Stimulated activated CD8-positive, alpha-beta memory T cell treated with anti-CD3 and anti-CD28 coated beads, Interleukin-7, amount 100 ng/mL, for 1 hour (primary cell): ENCODE measurements at places on chromosomes 5 and 9.
A peak's percentile ranks its signal among the peaks of the same experiment; 100 is the strongest.

DNA sequence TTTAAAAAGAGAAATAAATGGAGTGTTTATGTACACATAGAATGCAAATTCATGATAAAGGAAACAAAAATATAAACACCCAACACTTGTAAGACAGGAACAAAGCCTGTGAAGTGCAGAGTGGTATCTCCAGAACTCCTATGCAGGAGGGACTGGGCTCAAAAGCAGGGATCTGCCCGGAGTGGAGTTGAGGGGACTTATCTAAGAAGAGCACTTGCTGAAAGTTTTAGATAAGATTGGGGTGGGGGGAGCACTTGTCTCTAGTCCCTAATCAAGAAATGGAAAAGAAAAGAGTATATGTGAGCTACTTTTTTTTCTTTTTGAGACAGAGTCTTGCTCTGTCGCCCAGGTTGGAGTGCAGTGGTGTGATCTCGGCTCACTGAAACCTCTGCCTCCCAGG is 840.4 kb downstream of the MAT2B start:
- DNase-seq: no peak

- DNase-seq: no peak
Measured at GRCh38 chr5:140690376-140690932, 716 bp downstream of the HARS1 start.

DNA sequence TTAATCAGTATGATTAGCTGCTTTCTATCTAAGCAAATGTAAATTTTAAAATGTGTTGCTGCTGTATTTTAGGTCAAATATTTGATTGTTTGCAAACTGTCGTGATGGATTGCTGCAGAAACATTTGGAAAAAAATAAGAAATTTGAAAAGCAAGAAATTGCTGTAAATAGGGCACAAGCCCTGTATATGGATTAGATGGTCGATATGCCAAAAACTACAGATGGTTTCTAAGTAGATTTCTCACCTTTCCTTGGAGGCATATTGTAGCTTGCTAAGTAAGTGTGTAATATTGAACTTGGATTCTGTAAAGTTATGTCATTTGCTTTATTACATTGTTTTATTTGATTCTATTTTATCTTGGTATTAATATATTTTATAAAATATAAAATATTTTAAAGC is 13.1 kb downstream of the LECT2 start:
- no peak for DNase-seq

DNA sequence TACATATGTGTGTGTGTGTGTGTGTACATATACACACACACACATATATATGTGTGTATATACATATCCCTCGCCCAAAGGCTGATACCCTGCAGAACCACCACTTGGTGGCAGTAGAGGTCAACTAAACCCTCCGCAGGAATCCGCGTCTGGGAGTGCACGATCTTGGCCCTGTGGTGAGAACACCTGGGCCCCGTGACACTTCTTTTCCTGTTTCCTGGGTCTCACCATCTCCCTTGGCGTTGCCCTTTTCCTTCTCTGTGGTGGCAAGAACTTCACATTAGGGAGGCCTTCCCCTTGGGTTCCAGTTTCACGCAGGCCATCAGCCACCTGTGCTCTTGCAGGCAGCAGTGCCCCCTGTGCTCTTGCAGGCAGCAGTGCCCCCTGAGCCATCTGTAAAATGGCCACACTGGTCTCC is 8.2 kb downstream of the IL9 start:
- peak; percentile 23 for DNase-seq

DNA sequence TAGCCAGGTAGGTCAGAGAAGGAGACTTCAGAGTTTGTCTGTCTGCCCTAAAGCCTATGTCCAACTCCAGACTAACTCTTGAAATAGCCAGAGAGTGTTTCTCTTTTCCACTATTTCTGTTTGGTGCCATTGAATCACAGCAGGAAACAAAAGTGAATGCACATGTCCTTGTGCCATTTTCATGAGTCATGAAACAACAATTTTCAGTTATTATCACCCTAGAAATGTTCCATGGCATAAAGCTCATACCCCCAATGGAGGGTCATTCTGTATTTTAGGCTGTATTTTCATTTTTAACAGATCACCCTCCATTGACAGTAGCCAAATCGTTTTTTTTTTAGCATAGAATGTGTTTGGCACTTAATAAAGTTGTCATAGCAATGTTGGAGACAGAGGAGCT is 124.7 kb downstream of the PAPPA start:
- no peak for DNase-seq

- no peak for DNase-seq
Measured at GRCh38 chr5:89299998-89300397, 417.0 kb upstream of the MEF2C start.

GRCh38 chr5:5505815-5506214 is 83.3 kb downstream of the ICE1 start:
- no peak for DNase-seq

GRCh38 chr5:109155625-109156024 is 254.1 kb downstream of the PJA2 start:
- no peak for DNase-seq

DNA sequence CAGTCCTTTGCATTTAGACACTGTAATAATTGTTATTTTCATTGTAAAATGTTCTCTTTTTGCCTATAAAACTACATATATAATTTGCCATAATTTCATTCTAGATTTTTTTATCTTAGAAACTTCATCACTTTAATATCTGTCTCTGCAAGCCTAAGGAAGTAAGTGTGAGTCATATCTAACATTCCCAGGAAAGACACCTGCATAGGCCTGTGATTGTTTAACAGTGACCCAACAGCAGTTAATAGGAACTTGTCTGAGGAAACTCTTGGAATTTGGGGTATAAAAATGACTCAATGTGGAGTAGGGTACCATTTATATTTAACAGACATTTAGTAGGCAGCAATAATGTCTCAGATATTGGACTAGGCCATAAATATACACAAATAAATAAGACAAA is 229.2 kb upstream of the FAM174A start:
- no peak for DNase-seq

DNA sequence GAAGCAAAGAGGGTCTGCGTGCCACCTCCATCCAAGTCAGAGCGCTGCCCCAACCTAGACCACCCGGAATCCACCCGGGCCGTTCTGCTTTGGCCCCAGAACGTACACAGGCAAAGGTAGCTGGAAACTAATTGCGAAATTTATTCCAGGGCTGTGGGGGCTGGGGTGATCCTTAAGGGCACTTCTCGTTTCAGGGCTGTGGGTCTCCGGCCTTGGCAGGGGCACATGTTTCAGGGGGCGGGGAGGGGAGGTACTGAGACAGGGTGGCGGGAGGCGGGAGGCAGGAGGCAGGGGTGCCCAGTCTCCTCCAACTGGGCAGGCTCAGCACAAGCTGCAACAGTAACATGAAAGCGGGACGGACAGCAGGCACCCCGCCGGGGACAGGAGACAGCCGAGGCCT is 26.1 kb downstream of the NR5A1 start:
- DNase-seq: no peak

DNA sequence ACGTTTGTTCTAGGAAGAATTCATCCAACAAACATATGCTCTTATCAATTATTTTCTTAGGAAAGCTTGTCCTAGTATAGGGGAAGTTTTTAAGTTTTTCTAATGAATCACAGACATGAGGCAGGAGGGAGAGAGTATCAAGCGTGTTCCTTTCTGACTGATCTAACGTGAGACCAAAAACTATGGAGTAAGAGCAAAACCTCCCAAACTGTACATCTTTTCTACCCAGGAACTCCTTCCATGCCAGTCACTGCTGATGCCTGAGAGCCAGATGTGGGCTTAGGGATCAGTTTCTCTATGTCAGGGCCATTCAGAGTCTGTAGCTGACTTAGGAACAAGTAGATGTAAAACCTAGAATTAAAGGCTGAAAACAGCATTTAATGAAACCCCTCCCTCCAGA is 51.7 kb upstream of the NFIB start:
- no peak for DNase-seq

- DNase-seq: no peak
Measured at GRCh38 chr5:37888476-37888875, 48.6 kb upstream of the GDNF start.

DNA sequence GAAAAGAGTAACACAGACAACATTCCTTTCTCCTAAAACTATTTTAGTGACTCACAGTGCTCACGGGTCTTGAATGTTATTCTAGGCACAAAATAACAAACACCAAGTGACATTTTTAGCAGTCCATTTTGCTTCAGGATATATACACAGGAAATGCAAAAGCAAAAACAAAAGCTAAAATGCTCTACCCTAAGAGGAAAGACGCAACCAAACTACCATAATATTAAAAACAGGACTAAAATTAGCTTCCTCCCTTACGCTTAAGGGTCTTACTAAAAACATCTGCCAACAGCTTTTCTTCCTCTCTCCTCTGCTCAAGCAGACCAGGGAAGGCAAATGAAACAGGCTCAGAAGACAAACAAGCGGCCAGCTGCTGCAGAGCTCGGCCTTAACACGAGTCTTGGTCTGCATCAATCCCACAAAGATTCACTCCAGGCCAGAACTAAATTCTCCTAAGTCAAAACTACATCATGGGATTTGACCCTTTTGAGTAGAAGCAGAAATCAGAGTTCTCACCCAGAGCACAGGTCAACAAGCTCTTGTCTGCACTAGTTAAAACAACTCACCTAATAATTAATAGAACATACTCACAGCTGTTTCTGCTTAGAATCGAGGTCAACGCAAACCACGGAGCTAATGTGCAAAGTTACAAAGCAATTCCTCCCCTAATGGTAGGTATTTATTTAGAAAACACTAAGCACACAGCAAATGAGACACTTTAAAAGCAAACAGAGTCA is 62.3 kb downstream of the RAPGEF1 start:
- DNase-seq: no peak

GRCh38 chr9:109304347-109304746 is 16.5 kb downstream of the EPB41L4B start:
- no peak for DNase-seq

GRCh38 chr9:76654575-76654974 is 109.7 kb upstream of the PCA3 start:
- DNase-seq: no peak

GRCh38 chr9:124549016-124549415 is 41.8 kb upstream of the NR5A1 start:
- no peak for DNase-seq

DNA sequence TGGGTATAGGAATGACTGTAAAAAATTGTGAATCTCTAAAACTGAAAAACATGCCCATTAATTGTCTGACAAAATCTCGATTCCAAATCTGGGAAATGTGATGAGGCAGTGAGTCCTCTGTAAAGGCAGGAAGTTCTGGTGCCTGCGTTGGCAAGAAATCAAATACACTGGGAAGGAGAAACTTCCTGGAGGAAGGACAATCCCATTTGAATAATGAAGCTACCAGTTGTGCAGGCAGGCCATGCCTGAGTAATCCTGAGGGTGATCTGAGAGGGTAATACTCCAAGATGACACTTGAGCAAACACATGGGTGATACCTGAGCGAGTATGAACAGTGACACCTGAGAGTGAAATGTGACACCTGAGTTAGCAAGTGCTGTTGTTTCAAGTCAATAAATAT is 49.7 kb downstream of the KIF24 start:
- DNase-seq: no peak

DNA sequence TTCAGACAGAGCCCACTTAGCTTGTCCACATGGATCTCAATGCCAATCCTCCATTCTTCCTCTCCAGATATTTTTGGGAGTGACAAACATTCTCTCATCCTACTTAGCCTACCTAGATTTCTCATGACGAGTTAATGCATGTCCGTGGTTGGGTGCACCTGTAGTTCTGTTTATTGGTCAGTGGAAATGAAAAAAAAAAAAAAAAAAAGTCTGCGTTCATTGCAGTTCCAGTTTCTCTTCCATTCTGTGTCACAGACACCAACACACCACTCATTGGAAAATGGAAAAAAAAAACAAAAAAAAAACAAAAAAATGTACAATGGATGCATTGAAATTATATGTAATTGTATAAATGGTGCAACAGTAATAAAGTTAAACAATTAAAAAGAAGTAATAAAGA is 59.0 kb downstream of the BASP1 start:
- no peak for DNase-seq

DNA sequence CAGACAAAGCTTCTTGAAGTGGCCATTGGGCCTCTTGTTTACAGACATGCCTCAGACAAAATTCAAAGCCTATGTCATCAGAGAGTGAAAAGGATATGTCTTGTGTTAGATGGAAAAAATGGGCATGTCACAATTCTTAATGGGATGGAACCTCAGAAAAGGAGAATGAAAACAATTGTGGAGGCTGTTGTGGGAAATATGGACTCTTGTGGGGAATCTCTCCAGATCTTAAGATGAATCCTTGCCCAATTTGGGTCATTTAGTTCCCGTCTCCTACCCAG is 19.5 kb downstream of the SLC22A5 start:
- DNase-seq: no peak

- DNase-seq: no peak
Measured at GRCh38 chr5:130529511-130530485, 625.5 kb downstream of the CHSY3 start.

- no peak for DNase-seq
Measured at GRCh38 chr5:179330186-179330900, 14.9 kb downstream of the ADAMTS2 start.

DNA sequence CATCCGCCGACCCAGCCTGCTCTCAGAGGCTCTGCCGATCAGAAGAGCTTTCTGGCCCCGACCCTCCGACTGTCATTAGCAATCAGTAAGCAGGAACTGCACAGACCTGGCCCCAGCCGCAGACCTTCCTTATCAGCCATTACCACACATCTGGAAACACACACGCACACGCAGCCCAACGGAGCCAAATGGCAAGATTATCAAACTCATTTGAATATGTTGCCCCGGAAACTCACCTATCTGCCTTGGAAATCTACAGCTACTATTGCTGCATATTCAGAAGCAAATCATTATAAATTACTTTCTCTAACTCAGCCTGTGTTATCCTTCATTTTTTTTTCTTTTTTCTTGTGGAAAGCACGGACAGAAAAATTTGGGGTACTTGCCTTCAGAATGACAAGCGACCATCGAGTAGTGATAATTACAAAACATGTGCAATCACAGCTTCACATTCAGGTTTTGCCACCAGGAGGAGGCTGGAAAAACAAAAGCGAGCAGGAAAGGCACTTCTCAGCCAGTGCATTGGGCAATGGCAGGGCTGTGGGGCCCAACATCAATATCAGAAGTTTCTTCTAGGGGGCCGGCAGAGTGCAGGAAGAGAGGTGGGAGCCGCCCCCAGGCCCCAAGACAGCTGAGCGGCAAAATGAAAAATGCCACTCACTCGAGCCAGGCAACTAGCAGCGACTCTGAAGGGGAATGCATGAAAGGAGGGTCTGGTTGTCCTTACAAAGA is 122.3 kb downstream of the VAV2 start:
- DNase-seq: no peak

DNA sequence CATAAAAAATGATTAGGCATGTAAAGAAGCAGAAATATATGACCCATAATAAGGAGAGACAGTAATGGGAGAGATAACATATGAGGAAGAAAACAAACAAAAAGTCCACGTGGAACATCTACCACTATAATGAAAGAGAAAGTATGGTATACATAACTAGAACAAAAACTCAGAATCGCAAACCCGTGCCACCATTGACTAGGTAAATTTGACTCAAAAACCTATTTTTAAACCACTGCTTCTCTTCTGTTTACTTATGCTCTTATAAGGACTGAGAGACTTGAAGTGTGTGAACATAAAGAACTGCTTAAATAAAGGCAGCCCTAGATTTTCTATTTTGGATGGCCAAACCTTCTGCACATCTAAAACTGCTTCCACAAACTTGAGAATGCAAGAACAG is 330.7 kb downstream of the CAAP1 start:
- no peak for DNase-seq

- DNase-seq: no peak
Measured at GRCh38 chr9:130207241-130207992, 35.2 kb downstream of the NCS1 start.

GRCh38 chr5:154535535-154535934 is 57.5 kb upstream of the HAND1 start:
- no peak for DNase-seq
